Nephron progenitor cell (in vitro differentiated cells): ENCODE measurements at places on chromosomes 7 and 10.

DNA sequence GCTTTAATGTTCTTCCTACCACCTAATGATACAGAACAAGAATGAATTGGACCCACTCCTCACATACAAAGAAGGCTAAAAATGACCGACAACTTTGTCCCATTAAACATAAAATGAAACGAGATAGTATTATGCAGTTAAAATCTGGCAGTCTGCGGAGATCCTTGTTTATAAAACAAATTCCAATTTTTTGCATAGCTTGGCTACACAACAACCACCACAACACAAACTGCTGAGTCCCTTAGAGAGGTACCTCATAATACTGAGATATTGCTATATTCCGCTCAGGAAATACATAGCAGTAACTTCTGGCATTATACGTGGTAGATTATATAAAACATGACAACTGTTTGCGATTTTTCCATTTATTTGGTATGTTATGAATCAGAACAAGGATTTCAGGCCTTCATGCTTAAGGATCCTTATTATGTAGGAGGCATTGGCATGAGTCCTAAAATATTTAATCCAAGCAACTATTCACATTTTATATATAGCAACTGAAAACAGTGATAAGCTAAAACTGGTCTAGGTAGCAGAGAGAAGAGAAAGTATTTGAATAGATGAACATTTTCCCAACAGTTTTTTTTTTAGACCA is 96.0 kb downstream of the ANK3 start:
- DNase-seq = no peak

GRCh38 chr10:22899775-22900174 is 28.1 kb upstream of the ARMC3 start:
- no peak for DNase-seq

- no peak for DNase-seq
Measured at GRCh38 chr7:82419200-82419599, 24.4 kb downstream of the CACNA2D1 start.

GRCh38 chr7:152660021-152660420 is 15.9 kb downstream of the XRCC2 start:
- no peak for DNase-seq

DNA sequence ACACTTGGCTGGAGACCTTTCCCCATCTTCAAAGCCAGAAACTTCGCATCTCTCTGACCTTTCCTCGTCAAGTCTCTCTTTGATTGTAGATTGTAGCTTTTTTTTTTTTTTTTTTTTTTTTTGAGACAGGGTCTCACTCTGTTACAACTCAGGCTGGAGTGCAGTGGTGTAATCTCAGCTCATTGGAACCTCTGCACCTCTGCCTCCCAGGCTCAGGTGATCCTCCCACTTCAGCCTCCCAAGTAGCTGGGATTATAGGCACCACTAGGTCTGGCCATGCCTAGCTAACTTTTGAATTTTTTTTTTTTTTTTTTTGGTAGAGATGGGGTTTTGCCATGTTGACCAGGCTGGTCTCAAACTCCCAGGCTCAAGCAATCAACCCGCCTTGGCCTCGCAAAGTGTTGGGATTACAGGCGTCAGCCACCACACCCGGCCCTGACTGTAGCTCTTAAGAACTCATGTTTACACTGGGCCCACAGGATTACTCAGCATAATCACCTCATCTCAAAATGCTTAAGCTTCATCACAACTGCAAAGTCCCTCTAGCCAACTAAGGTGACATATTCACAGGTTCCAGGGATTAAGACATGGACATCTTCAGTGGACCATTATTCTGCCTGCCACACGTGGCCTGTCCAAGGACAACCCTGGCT is 11.7 kb downstream of the POLL start:
- no peak for DNase-seq

GRCh38 chr7:64310426-64310825 is 3.3 kb upstream of the ZNF736 start:
- no peak for DNase-seq

GRCh38 chr10:108319434-108320222 is 1155.1 kb upstream of the SORCS1 start:
- no peak for DNase-seq
